Activated CD4-positive, alpha-beta T cell treated with anti-CD3 and anti-CD28 coated beads, Interleukin-2, Interleukin-6, amounts not matched to agents 100 ng/mL and 50 ng/mL, durations not matched to agents 16 hours and 8 hours (primary cell): ENCODE measurements at places on chromosomes 6 and 20.

- DNase-seq, result no peak
Observed at GRCh38 chr6:74519163-74519562, 686.7 kb downstream of the COL12A1 start.

DNA sequence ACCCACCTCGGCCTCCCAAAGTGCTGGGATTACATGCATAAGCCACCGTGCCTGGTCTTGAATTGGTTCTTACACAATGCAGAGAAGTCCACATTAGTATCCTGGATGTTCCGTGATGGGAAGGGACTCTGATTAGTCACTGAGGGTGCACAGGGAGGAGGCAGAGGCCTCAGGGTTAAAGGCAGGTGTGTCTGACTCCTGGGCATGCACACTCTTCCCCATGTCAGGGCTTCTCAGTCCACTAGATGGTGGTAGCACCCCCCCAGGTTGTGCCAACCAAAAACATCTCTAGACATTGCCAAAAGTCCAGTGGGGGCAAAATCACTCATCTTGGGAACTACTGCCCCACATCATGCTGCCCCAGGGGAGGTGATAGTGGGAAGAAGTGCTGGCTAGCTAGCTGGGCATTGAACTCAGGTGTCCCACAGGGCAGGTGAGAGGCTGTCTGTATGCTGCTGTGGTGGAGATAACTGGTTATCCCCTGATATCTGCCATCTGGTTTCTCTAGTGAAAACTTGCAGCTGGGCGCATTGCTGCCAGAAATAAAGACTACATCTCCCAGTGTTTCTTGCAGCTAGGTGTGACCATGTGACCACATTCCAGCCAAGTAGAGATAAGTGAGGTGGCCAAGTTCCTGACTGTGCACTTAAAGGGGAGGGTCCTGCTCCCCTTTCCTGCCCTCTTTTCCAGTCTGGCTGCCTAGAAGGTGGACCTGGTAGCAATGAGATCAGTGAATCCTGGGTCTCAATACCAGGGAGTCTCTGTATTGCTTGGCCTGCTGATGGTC is 8.4 kb upstream of the NSFL1C start:
- DNase-seq, result no peak

DNA sequence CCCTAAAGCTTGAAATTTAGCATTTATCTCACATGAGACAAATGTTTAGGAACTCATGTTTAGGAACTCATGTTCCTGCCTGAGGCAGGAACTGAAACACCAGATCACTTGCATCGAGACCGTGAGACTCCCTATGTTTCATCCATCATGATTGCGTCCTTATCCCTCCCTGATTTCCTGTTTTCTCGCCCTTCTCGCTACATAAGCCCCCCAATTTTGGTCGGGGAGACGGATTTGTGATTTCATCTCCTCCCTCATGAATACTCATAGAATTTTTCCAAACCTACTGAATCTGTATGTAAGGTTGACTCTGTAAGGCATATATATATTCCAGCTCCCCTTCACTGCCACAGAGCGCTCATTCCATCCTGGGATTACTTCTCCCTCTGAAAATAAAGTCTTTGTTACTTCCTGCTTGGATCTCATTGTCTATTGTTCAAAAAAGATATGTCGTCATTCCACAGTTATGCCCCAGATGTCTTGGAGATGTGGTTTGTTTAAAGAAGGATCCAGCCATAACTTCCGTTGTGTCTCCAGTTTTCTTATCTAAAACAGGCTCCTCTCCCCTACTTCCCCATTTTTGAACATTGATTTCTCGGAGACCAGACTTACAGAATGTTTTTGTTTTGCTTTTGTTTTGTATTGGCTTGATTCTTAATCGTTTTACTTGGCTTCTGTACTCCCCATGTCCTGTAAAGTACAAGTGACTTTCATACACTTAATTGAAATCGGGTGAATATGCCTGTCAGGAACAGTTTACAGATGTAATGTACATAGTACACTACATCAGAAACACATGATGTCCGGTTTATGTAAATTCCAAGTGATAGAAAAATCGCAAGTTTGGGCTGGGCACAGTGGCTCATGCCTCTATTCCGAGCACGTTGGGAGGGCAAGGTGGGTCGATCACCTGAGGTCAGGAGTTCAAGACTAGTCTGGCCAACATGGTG is 118.7 kb downstream of the HFE start:
- DNase-seq, result peak; percentile 34

GRCh38 chr6:144675231-144675861 is 390.2 kb downstream of the UTRN start:
- peak; percentile 82 for DNase-seq

DNA sequence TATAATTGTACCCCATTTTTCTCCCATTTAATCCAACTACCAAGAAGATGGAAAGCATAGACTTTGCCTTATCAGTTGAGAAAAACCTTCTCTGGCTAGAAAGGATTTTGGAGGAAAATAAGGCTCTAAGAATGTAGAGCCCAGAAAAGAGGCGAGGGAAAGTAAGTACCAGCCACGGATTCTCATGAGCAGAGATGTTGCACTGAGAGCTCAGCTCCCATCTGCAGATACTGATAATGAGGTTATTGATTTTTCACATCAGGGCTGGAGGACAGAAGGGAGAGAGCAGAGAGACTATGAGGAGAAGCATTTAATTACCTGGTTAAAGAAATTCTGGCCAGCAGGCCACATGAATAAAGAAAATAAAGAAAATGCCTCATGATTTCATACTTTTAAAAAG is 104.4 kb upstream of the FAM184A start:
- DNase-seq, result no peak

DNA sequence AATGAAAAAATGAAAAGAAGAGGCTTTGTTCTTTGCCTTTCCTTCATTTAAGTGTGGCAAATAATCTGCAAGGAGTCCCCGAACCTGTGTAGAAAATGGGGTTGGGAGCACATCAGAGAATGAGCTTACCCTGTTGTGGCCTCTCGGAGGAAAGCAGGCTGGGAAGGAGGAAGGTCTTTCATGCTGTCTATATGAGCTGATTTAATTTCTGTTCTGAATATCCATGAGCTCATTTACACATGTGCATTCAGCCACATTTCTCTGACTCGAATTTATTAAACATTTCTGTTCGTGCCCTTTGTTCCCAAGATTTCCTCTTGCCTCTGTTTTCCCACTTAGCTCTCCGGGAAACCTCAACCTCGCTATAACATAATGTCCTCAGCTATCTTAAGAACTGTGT is 584.4 kb upstream of the CDH4 start:
- DNase-seq, result no peak

GRCh38 chr20:15895126-15895525 is 678.1 kb downstream of the KIF16B start:
- no peak for DNase-seq

- no peak for DNase-seq
Observed at GRCh38 chr6:134138226-134138975, 86.0 kb upstream of the SLC2A12 start.

GRCh38 chr6:45772886-45773495 is 242.7 kb downstream of the CLIC5 start:
- no peak for DNase-seq

DNA sequence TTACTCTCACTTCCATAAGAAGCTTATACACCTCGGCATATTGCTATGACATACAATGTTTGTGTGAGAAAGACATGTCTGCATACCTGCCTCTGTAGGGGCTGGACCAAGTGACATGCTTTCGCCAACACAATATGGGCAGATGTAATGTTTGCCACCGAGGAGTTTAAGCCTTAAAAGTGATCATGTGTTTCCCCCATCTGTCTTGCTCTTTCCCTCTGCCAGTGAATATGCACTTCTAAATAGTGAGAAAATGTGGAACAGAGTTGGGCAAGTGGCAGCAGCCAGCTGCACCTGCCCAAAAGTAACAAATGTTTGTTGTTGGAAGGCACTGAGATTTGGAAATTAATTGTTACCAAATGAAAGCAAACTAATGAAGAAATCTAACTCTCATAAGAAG is 274.8 kb upstream of the BTBD3 start:
- no peak for DNase-seq

DNA sequence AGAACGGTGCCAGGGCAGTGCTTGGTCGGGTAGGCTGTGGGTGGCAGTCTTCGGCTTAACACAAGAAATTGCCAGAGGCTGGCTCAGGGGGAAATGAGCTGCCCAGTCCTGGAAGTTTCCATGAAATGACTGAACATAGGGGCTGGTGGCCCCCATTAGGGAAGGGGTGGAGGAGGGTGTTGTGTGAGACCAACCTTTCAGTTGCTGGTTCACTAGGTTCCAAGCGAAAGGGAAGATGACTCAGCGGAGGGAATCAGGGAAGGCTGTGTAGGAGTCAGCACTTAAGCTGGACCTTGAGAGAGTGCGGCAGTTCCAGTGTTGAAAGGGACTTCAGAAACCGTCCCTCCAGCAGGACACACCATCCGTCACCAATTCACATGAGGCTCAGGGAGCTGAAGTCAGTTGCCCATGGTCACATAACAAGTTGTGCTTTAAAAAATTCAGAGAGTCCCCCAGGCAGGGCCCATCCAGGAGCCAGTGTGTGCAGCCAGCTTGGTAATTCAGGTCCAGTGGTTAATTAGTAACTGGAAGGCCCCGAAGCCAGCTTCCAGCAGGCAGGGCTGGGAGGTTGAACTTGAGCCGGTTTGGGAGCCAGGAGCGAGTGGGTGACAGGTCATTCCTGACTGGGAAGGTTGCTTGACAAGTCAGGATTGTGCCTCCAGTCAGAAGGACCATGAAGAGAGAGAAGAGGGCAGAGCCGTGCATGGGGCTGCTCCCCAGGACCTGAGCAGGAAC is at the start of gene SGK2:
Gene SGK2, plus strand, starts transcription at position 616 of the 735 bp plus-strand sequence. CDS start 7,469 bp downstream, outside the sequence.
- DNase-seq, result no peak

DNA sequence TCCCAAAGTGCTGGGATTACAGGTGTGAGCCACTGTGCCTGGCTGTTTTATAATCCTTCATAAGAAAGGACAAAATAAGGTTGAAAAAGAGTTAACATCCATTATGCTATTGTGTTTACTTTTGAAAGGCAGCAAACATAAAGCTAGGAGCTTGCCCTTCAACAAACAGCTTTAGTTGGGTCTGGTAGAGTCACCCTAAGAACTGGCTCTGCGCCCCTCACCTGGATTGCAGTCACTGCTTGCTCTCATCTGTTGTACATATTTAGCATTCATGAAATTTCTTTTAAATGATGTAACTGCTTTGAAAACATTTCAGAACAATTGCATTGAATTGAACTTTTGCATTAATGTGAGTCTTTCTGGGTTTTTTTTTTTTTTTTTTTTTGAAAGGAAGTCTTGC is 38.9 kb downstream of the JARID2 start:
- DNase-seq, result no peak

DNA sequence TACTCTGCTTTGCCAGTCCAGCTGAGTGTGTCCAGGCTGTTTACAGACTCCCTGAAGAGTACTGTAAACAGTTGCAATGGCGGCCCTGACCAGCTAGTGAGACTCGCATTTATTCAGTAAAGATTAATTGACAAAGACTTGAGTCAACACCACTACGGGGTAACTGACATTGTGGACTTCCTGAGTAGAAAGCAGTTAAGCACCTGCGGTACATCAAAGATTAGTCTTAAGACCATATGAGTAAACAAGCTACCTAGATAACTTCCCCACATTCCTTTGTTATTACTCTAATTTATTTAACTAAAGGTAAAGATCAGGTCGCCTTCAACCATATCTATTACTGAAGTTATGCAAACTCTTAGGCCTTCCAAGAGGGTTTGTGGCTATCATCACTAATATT is 12.6 kb downstream of the VPS52 start:
- DNase-seq, result no peak

- DNase-seq, result peak; percentile 43
Observed at GRCh38 chr6:149366267-149366921, 33.7 kb upstream of the SUMO4 start.

GRCh38 chr6:31005249-31006020 is 4.8 kb upstream of the MUC22 start:
- no peak for DNase-seq

DNA sequence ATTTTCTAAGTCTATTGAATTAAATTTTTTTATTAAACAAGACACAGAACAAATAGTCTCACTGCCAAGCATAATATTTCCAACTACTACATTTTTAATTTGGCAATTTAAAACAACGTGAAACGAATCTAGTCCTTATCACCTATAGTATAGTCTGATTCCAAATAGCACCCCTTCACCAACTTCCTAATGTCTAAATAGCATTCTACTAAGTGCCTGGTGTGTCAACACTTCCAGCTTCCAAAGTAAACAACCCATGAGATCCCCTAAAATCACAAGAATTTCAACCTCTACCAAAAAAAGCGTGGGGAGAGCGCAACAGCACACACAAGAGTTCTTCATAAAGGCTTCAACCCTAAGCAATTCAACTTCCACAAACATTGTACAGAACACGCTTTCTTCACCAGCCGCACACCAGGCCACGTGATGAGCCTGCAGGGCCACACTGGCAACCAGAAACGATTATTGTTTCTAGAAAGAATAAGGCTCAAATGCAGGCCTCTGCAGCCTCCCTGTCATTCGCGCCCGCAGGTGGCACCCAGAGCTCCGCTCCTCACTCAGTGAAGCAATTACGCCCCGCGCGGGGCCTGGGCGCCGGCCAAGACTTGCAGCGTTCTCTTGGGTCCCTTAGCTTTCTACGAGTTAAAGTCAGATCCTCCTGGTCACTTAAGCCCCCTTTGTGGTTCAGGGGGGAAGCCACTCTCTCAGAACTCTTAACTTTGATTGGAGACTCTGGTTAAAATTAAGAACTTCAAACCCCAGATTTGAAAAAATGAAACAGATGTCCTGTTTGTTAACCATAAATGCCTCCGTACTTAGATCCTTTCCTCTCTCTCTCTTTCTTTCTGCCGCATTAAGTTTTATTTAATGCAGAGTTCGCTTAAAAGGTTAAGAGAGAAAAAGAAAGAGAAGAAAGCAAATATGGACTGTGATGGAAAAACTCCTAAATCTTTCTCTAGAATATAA is 18.3 kb downstream of the SIM1 start:
- no peak for DNase-seq
